Activated naive CD4-positive, alpha-beta T cell (primary cell): ENCODE measurements at places on chromosomes 1 and 21.

DNA sequence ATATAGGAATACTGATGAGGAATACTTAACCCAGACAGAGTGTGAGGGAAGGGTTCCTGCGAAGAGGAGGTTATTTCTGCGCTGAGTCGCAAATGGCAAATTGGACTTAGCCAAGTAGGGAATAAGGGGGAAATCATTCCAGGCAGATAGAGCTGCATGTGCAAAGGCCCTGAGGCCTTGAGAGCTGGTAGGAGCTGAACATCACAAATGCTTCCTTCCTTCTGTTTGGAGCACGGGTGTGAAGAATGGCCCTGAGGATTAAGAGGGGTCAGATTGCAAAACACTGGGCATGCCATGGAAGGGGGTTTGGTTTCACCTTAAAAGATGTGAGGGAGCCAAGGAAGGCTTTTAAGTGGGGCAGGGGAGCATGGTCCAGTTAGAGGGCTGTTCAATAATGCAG lies 12.4 kb downstream of the IER5 start:
- no peak for DNase-seq

DNA sequence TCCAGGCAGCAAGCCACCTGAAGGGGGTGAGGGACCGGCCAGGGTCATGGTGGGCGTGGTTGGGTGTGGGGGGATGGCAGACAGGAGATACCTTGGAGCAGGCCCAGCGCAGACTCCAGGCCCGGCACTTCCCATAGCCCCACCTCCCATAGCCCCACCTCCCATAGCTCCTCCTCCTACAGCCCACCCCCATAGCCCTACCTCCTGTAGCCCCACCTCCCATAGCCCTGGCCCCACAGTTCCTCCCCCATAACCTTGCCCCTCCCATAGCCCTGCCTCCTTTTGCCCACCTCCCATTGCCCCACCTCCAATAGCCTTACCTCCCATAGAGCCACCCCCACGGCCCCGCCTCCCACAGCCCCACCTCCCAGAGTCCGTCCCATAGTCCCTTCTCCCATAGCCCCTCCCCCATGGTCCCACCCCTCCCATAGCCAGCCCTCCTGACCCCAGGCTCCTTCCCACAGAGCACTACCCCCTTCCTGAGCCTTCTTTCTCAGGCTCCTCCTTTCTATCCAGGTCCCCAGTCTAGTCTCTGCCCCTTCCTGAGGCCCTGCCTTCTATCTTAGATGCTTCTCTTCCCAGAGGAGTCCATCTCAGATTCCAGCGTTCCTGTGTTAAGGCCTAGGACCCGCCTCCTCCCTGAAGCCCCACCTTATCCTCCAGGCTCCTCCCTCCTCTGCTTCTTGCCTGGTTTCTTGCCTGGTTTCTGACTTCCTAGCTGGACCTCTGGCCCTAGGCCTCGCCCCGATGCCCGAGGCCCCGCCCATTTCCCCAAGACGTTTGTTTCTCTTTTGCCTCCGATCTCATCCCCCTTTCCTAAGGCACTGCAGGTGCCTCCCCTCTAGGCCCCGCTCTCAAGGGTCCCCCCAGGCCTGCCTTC lies 46.8 kb downstream of the PTPRU start:
- DNase-seq: no peak

DNA sequence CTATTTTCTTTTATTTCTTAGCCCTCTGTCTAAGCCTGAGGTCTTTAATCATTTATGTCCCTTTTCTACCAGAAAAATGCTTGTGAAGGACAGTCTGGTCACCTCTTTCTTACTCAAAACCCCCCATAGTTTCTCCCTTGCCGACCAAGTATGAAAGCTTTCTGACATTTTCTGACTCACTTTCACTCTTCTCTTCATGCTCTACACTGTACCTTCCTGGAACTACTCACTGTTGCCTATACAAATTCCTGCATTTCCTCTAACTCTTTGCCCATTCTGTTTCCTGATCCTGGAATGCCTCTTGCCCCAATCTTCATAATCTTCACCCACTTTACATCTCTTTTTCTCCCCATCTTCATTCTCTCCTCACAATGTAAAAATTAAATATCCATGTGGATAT lies 380.0 kb downstream of the HHIPL2 start:
- no peak for DNase-seq

DNA sequence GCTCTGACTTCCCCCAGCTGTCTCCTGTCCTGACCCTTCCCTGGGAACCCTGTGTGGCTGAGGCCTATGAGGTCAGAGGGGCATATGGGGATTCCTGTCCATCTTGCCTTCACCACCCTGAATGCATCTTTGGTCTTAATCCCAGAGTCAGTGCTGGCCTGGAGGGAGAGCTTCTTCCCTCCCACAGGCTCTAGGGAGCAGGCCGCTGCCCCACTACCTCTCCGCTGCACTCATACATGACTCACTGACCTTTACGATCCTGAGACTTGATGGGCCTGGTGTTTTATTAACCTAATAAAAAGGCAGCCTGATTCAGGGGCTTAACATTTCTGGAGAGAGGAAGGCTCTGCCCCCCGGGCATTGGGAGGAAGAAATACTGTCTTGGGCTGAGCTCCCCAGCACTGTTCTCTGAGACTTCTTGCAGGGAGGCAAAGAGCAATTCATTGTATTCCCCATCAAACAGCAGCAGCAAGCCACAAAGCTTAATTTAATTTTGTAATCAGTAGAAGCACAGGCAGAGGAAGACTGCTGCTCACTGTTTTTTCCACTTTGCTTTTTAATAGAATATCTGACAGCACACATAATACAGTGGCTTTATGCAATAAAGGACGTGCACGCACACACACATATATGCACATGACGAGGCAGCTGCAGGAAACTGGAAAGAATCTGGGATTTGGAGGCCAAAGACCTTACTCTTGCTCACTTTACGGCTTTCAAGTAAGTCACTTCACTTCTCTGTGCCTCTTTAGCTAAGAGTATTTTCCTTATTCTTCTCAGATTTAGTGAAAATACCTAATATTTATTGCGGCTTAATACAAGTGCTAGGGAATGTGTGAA lies 89.2 kb upstream of the GRIK3 start:
- DNase-seq: no peak

GRCh38 chr1:158087320-158087927 lies 93.3 kb upstream of the CD1D start:
- no peak for DNase-seq

GRCh38 chr1:207606362-207606755 lies 38.6 kb upstream of the CR1L start:
- no peak for DNase-seq
